ENCODE measurements at places on chromosomes 12 and 14. TPM values are rescaled to one million over a fixed set of nuclear protein-coding genes. Genes with fewer than 3 reads are reported as not detected.

DNA sequence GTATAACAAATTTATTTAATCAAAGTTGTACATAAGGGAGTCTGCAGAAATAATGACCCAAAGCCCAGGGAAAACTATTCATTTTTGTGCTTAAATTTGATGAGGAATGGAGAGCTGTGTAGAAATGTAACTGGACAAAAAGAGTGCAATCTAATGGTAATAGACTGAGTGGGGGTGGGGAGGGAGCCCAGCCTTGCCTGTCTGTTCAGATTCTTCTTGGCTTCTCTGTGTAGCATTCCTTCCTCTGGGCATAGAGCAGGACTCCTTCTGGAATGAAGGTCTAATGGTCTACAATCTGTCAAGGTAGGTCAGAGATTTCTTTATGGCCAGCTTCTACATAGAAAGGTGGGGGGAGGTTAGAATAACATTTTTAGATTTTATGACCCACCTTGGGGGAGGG is 126.1 kb downstream of the SYT10 start:
- no peak for DNase-seq

DNA sequence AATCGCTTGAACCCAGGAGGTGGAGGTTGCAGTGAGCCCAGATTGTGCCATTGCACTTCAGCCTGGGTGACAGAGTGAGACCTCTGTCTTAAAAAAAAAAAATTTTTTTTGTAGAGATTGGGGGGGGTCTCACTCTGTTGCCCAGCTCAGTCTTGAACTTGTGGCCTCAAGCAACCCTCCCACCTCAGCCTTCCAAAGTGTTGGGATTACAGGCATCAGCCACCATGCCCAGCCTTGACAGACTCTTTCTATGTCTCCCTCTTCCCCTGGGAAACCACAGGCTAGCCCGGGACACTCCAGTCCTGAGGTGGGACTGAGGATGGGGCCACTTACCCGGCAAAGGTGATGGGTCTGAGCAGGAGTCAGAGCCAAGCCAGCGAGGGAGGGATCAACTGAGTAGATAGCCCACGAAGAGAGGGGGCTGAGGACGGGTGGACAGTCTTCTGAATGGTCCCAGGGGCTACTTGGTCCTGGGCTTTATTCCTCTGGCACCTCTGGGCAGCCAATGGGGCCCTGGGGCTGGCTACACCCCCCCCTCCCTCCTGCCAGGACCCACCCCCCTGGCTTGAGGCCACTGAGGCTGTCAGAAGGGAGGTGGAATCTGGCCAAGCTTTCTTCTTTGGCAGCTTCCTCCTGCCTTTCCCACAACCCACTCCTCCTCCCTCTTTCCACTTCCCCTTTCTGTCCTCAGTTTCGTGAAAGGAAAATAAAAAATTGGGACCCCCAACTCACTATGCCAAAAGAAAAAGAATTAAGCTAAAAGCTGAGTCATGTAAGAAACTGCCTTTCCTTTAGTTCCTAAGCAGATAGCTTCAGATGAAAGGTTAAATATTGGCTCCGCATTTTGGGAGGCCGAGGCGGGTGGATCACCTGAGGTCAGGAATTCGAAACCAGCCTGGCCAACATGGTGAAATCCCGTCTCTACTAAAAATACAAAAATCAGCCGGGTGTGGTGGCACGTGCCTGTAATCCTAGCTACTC is at the start of gene SDS:
Gene SDS, minus strand, starts transcription at position 453 of the 981 bp plus-strand sequence. CDS start 4,179 bp downstream, outside the sequence.
- DNase-seq = no peak

- no peak for DNase-seq
Observed at GRCh38 chr14:59632381-59632780, 55.8 kb upstream of the CCDC175 start.

GRCh38 chr12:17108877-17109541 is 503.0 kb upstream of the LMO3 start:
- no peak for DNase-seq

DNA sequence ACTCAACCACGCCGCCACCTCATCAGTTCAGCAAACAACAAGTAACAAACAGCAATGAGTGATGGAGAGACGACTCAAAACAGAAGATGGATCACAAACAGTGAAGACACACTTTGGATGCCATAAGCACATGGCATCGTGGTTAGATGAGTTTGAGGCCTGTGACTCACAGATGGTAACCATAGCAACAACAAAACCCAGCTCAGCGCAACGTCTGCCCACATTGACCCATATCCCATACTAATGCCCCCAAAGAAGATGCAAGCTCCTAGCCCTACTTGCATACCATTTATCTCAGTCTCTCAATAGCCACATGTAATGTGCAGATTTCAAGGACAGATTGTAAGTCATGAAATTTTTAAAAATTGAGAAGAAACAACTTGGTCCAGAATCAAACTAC is 1322.3 kb upstream of the TMEM132C start:
- no peak for DNase-seq

- DNase-seq = no peak
Observed at GRCh38 chr14:61300754-61301153, 19.6 kb upstream of the TMEM30B start.

- no peak for DNase-seq
Observed at GRCh38 chr12:52884526-52885293, 20.2 kb downstream of the KRT8 start.

DNA sequence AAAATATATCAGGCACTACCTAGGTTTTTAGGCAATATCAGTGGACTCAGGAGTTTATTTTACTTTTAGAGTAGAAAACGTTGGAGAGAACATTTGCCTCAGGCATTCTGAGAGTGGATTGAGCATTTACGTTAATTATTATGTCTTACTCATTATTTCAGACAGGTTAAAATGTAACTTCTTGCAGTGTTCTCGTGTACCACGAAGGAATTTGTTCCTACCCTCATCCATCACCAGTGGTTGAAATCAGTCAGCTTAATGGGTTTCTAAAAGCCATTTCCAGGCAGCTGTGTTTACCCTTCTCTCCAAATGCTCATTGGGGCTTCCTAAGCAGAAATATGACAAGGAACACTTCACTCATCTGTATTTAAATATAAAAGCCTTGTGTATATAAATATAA is 9.1 kb upstream of the LDHB start:
- no peak for DNase-seq

DNA sequence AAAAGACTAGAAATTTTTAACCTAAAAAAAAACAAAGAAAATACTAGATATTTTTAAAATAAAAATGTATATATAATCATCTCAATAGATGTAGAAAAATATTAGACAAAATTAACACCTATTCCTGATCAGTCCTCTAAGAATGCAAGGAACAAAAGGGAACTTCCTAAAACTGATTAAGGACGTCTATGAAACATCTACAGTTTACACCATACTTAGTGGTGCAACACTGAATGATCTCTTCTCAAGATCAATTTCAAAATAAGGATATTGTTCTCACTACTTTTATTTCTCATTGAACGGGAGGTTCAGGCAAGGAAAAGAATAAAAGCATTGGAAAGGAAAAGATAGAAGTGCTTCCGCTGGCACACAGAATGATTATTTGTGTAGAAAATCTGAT is 16.0 kb downstream of the OLR1 start:
- DNase-seq = no peak

- peak; percentile 18 for DNase-seq
Observed at GRCh38 chr12:49198431-49199155, 9.7 kb upstream of the TUBA1A start.

- no peak for DNase-seq
Observed at GRCh38 chr14:61444215-61444768, 122.9 kb downstream of the PRKCH start.

DNA sequence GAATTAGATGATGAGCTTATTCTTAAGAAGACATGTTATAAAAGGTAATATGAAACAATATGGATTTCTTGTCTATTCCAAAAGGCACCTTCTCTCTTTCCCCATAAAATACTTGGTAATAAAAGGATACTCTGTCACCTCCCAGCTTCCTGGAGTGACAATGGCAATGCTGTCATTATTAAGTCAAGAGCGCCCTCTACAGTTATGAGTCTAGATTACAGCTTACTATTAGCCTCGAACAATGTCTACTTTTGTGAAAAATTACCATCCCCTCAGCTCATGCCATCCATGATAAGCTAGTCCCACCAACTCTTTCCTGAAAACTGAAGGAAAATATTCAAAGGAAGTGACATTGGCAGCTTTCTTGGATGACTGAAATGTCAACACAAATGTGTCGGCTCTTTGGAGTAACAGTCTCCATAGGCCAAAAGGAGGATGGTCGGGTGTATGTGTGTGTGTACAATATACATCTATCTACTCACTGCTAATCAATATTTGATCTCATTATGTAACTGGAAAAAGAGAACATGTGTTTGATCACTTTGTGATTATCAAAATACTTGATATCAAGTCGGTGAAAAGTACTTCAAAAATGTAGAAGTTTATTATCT is 48.7 kb upstream of the CDKN3 start:
- DNase-seq = no peak

- DNase-seq = no peak
Observed at GRCh38 chr12:52865090-52865944, 16.5 kb upstream of the KRT78 start.

DNA sequence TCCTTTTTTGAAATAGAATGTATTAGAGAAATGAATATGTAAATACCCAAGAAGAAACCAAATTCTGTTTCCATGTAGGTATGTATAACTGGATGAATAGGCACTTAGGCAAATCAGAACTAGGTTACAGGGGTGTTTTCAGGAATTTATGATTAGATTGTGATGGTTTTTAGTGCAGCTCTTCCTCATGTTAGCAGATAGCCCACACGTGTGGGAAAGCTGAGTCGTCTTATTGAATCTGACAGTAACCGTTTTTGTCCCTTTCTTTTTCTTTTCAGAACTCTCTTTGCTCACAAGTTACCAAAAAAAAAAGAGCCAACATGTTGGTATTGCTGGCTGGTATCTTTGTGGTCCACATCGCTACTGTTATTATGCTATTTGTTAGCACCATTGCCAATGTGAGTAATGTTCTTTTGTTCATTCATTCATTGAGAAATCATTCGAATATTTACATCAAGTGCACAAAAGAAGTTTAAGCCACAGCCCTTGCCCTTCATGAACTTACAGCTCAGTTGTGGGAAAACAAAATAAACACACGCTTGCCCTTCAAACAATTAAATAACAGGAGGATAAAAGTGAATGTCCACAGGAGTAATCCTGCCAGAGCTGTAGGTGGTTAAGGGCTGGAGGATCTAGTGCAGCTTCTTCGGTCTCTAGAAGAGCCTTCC is 14.8 kb downstream of the EMP1 start:
- DNase-seq = no peak

GRCh38 chr12:68853396-68854077 is 45.6 kb downstream of the MDM2 start:
- DNase-seq = no peak

- DNase-seq = no peak
Observed at GRCh38 chr12:1466481-1467154, 127.8 kb downstream of the FBXL14 start.

- no peak for DNase-seq
Observed at GRCh38 chr12:95460105-95460504, 13.8 kb upstream of the METAP2 start.

GRCh38 chr14:91163316-91163715 is 49.4 kb downstream of the DGLUCY start:
- no peak for DNase-seq

DNA sequence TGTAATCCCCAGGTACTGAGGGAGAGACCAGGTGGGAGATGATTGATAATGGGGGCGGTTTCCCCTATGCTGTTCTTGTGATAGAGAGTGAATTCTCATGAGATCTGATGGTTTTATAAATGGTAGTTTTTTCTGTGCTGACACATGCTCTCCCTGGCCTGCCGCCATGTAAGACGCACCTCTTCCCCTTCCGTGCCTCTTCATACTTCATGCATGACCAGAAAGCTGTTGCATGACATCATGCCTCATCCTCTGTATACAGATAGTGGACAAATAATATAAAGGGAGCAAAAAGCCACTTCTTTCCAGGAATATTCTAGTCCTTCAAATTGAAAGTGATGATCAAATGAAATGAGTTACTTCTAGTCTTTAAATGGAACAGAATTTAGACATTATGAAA is 47.3 kb upstream of the LRIG3 start:
- no peak for DNase-seq

GRCh38 chr14:78162202-78162601 is 8.0 kb upstream of the NRXN3 start:
- no peak for DNase-seq

DNA sequence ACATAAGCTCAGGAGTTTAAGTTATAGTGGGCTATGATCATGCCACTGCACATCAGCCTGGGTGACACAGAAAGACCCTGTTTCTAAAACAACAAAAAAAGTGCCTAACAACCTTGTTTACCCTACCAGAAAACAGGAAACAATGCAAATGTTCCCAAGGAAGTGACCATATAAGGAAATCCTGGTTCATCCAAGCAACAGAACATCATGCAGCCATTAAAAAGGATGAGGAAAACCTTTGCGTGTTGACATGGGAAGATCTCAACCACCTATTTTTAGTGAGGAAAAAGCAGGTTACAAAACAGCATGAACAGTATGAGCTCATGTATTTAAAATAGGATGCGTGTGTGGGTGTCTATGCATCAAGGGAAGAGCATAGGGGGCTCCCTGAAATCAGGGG is 13.7 kb downstream of the HRK start:
- DNase-seq = no peak

DNA sequence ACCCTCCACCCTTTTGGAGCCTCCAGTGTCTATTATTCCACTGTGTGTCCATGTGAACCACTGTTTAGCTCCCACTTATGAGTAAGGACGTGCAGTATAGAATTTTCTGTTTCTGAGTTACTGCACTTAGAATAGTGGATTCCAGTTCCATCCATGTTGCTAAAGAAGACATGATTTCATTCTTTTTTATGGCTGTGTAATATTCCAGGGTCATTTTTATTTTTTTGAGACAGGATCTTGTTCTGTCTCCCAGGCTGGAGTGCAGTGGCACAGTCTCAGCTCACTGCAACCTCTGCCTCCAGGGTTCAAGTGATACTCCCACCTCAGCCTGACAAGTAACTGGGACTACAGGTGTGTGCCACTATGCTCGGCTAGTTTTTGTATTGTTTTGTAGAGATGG is 31.6 kb downstream of the EML1 start:
- no peak for DNase-seq

DNA sequence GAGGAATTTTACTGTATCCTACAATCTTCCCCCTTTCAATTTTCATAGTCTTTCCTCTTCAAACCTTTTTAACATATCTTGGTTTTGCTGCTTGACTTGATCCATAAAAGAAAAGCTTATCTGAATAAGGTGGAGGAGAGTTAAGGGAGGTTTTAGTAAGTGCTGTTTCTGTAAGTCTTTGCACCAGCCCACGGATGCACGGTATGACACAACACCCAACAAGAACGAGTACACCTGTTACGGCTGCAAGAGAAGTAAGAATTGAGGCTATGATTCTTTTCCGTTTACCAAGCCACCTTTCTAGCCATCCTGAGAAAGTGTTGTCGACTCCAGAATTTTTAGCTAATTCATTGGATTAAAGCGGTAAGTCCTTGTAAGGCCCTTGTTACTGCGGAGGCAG is 26.1 kb upstream of the CPNE8 start:
- DNase-seq = no peak

The STRAP gene
- total RNA-seq = 109 TPM

The GPN3 gene
- 24.1 TPM for total RNA-seq

The SYNDIG1L gene
- not detected for total RNA-seq

The PARPBP gene
- total RNA-seq = 2.3 TPM

The DBX2 gene
- total RNA-seq = 0.32 TPM

The KRT85 gene
- not detected for total RNA-seq

The CCDC38 gene
- total RNA-seq = not detected

The IL31 gene
- not detected for total RNA-seq
